ENCODE measurements at places on chromosomes 4 and X.
A peak's percentile ranks its signal among the peaks of the same experiment; 100 is the strongest.

DNA sequence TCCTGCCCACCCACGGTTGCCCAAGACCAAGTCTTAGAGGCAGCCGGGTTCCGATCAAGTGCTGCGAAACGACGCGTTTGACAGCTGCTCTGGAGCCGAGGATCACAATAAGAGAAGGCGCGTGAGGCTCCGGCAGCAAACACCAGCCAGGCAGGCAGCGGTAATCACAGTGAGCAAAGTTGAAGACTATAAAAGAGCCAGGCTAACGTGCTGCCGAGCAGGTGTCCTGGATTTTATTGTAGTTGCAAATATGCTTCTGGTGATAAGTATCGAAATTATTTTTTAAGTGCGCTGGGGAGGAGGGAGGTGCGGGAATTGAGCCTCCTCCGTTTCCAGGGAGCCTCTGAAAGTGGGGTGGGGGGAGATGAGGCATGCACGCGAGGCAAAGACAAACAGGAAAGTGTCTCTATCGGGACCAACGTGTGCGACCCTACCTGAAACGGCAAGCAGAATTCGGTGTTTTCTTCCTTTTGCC is 590 bp downstream of the GABRA2 start:
- no peaks in the 10 kb centered on the region for H3K36me3 ChIP-seq
- DNase-seq = no peak
- H3K4me1 ChIP-seq = no peaks in the 10 kb centered on the region
- peak overlapping the region; percentile 53 for H3K27ac ChIP-seq
- H3K4me3 ChIP-seq = peak overlapping the region; percentile 39

DNA sequence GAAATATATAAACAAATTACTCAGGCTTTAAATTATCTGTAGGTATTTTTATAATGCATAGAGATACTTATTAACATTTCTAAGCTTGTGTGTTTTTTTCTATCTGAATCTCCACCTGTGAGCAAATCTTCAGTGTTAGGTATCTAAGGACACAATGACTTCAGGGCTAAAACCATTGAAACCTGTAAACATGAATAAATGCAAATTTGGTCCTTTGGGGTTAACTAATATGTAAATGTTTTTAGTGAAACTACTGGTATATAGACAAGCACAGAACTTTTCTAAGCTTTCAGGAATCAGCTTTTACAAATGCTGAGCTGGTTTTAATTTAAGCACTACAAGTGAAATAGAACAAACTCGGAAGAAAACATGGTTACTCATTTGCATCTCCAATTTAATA is 147.9 kb downstream of the FBXO8 start:
- H3K4me3 ChIP-seq = peak overlapping the region; percentile 29
- no peak for DNase-seq
- no peaks in the 10 kb centered on the region for H3K4me1 ChIP-seq
- peak overlapping the region; percentile 63 for H3K27ac ChIP-seq
- no peaks in the 10 kb centered on the region for H3K36me3 ChIP-seq
- no peaks in the 10 kb centered on the region for H3K27me3 ChIP-seq

- no peaks in the 10 kb centered on the region for H3K36me3 ChIP-seq
- no peaks in the 10 kb centered on the region for H3K27me3 ChIP-seq
- DNase-seq = peak; percentile 22
- peaks cover 11% of the 10 kb centered on the region for H3K4me1 ChIP-seq
Observed at GRCh38 chr4:122827879-122828601, 1.4 kb downstream of the FGF2 start.

DNA sequence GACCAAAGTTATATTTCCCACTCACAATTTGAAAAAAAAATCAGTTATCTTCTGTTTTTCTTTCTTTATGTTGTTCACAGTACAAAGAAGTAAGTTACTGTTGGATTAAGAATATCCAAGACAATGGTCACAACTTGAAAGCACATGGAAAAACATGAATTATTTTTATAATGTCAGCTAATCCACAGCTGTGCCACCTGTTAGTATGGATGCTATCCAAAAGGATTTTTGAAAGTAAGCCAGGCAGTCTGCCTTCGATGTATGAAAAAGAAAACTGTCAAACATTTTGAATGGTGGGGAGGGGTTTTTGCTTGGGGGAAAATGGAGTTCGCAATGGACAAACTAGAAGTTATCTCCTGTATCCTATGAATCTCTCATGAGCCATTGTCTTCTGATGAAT is 6.2 kb downstream of the GPM6A start:
- no peaks in the 10 kb centered on the region for H3K27me3 ChIP-seq
- DNase-seq = no peak
- H3K4me1 ChIP-seq = no peaks in the 10 kb centered on the region
- H3K27ac ChIP-seq = no peak overlapping the region
- H3K36me3 ChIP-seq = no peaks in the 10 kb centered on the region
- no peak overlapping the region for H3K4me3 ChIP-seq

DNA sequence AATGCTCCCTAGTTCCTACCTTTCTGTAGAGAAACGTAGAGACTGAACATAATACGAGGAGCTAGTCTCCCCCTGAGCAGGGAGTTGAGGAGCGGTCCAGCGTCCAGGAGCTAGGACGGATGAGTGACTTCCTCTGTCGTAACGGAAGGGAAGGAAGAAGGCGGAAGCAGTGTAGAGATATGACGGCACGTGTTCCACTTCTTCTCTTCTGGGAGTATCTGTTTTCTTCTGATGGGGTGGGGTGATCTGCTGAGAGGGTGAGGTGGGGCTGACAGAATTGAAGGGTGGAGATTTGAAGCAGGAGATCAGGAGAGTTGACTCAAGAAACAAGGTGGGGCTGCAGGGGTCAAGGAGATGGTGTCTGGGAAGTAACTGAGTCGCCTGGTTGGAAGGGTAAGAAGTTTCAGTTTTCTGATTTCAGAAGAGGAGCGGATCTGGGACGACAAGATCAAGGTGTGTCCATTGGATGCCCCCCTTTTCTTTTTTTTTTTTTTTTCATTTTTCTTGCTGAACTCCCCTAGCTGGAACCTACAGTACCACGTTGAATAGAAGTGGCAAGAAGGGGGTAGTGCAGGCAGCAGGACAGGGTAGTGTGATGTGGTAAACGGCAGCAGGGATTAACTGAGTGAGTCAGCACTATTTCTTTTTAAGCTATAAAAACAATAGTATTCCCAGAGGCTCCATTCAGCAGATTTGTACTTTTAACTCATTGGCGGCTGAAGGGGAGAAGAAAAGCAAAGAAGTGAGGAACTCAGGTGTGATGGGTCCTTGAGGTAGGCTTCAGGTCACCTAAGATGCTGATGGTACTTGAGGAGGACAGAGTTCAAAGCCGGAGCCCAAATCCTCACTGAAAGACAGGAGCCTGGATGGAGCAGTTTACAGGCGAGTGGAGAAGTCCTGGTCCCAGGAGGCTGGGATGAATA is 50.8 kb upstream of the SETD7 start:
- no peak overlapping the region for H3K4me3 ChIP-seq
- H3K36me3 ChIP-seq = no peaks in the 10 kb centered on the region
- DNase-seq = no peak
- no peaks in the 10 kb centered on the region for H3K27me3 ChIP-seq

All from tibial nerve (tissue), 4 donors.